SIG-M5 (cell line): ENCODE measurements at places on chromosomes 6 and 20.
A peak's percentile ranks its signal among the peaks of the same experiment; 100 is the strongest.

GRCh38 chr20:54132612-54133433 is 41.0 kb downstream of the CYP24A1 start:
- no peak for DNase-seq

DNA sequence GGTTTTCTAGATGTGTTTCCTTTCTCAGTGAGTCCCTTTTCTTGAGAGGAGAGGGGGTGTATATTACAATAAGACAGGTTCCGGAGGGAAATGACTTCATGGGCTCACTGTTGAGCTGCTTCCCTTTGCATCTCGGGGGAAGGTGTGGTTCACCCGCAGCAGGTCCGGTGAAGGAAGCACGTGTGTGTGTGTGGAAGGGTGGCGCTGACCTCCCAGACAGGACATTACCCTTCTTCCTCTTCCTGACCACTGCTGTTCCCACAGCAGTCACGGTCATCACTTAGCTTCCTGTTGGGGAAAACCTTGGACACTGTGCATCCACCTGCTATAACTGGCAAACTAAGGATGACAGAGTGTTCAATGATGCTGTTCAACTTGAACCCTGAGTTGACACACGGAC is 83.6 kb downstream of the PLEKHG1 start:
- no peak for DNase-seq

DNA sequence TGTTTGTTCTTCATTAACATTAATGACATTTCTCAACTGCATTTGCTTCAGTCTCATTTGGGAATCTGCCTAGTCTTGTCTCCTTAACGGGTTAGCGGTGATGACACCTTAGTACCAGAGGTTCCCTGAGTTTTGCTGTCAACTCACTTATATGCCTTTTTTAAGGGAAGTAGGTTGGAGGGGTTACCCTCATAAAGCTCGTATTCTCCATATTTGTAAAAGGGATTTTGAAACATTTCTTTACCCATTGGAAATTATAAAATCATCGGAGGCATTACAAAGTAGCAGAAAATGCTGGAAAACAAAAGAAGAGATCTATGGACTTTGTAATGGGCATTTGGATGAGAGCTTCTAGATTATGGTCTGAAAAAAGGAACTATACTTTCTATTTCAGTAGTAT is 88.7 kb upstream of the PRDM1 start:
- no peak for DNase-seq

GRCh38 chr6:20797597-20797996 is 263.3 kb downstream of the CDKAL1 start:
- no peak for DNase-seq

DNA sequence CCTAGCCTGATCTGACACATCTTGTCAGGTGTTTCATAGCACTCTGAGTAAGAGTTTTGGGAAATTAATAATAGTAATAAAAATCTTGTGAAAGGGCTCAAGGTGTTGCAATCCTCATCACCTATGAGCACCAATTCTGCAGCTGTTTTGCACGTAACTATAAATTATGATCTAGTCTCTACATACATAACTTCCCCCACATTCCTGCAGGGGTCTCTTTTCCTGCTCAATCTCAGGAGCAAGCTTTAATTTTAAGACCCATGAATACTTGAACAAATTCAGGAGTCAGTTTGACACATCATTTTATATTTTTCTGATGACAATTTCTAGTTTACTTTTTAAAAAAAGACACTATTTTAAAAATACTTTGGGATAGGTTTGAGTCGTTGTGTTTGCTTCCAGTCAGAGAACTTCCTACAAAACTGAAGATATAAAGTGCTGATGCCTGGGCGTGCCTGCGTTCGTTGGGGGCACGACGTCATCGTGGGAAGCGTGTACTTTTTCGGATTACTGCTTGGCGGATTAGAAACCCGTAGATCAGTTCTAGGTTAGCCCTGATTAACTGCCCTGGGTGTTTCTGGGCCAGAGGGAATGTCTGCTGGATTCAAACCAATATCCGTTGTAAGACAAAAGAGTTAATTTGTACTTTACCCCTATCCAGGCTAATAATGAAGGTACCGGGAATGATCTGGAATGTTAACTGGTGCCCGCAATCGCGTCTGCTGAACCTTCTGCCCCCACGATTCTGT is 1.0 kb upstream of the E2F3 start:
- DNase-seq = no peak

GRCh38 chr20:62953839-62954703 is 1.6 kb downstream of the SLC17A9 start:
- peak; percentile 84 for DNase-seq

- DNase-seq = no peak
Measured at GRCh38 chr6:150906641-150907326, 41.3 kb downstream of the MTHFD1L start.

- no peak for DNase-seq
Measured at GRCh38 chr20:57327820-57328219, 1.8 kb upstream of the SPO11 start.

- DNase-seq = no peak
Measured at GRCh38 chr20:10376270-10377075, 57.5 kb downstream of the MKKS start.

GRCh38 chr6:112835078-112835477 is 487.9 kb downstream of the RFPL4B start:
- DNase-seq = no peak

- DNase-seq = no peak
Measured at GRCh38 chr6:111444794-111445193, 38.2 kb downstream of the REV3L start.

GRCh38 chr20:7375905-7376304 is 564.4 kb downstream of the HAO1 start:
- DNase-seq = no peak
